GM12891 (cell line): ENCODE measurements at places on chromosomes 7 and 10.

GRCh38 chr10:60314069-60314940 lies 75.4 kb downstream of the ANK3 start:
- DNase-seq: no peak

GRCh38 chr7:4789194-4790077 lies 14.0 kb downstream of the AP5Z1 start:
- no peak for DNase-seq

GRCh38 chr10:70664702-70665195 lies 7.6 kb upstream of the ADAMTS14 start:
- no peak for DNase-seq

DNA sequence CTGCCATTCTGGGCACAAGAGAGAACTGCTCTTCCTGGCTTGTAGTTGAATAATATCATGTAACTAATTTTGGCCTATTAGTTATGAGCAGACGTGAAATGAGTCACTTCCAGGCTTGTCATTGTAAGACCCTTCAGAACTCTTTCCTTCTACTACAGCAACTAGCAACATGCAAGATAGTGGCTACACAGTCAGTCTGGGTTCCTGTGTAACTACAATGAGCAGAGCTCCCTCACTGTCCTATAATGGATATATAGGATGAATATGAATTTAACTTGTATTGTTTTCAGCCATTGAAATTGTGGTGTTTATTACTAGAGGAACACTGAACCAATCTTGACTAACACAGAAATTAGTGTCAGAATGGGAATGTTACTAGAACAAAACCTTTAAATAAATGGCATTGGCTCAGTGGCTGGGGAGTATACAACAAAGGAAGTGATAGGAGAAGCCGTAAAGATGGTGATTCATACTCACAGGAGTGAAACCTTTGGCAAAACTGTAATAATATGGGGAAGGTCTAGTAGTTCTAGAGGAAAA lies 2.9 kb upstream of the MTPN start:
- DNase-seq: peak; percentile 6

GRCh38 chr7:23001610-23002009 lies 12.3 kb downstream of the HYCC1 start:
- DNase-seq: no peak
